Stimulated activated CD8-positive, alpha-beta memory T cell treated with anti-CD3 and anti-CD28 coated beads, Interleukin-7, amount 100 ng/mL, for 1 hour (primary cell): ENCODE measurements at places on chromosomes 3 and 15.

- DNase-seq: no peak
These were observed 36.1 kb upstream of the SLC41A3 start for GRCh38 chr3:126119976-126120375.

DNA sequence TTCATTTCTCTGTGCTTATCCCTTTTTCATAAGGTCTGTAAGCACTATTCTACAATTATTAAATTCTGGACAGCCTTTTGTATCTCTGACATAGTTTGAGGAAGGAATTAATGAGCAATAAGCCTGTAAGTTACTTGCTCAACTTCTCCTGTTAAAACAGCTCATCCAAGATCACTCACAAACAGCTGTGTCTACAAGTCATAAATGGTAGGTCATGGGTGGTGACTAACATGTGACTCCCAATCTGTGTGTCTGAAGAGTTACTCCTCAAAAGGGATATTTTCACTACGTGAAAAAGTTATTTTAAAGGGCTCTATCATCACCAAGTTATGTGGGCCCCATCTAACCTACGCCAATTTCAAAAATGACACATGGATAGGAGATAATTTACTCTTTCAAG is 145.2 kb upstream of the CBLB start:
- no peak for DNase-seq

- no peak for DNase-seq
These were observed 40.6 kb upstream of the FGF7 start for GRCh38 chr15:49382394-49382793.

DNA sequence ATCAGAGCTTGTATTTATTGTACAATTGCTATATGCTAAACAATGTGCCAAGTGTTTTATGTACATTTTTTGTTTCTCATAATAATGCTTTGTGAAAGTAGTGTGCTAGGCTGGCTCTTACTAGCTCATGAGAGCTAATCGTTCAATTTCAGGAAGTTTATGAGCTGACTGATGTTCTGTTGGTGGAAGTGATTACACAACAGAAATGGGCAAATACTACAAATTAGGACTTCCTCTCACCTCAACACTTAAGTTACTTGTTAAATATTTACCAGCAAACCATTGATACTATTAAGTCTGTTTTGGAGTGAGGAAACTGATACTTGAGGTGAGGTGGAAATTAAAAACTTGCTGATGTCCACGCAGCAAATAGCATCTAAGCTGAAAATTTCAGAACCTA is 32.3 kb downstream of the SLC9C1 start:
- no peak for DNase-seq

- DNase-seq: no peak
These were observed 21.0 kb downstream of the PTH1R start for GRCh38 chr3:46898321-46899150.

- no peak for DNase-seq
These were observed 43.7 kb downstream of the ANKRD28 start for GRCh38 chr3:15754047-15754446.

GRCh38 chr3:110504901-110505300 is 566.7 kb upstream of the NECTIN3 start:
- no peak for DNase-seq

GRCh38 chr3:32901005-32901932 is 50.2 kb upstream of the CCR4 start:
- no peak for DNase-seq

- DNase-seq: no peak
These were observed 60.4 kb downstream of the BOC start for GRCh38 chr3:113271594-113272384.

GRCh38 chr3:30538791-30539190 is 67.6 kb upstream of the TGFBR2 start:
- no peak for DNase-seq

DNA sequence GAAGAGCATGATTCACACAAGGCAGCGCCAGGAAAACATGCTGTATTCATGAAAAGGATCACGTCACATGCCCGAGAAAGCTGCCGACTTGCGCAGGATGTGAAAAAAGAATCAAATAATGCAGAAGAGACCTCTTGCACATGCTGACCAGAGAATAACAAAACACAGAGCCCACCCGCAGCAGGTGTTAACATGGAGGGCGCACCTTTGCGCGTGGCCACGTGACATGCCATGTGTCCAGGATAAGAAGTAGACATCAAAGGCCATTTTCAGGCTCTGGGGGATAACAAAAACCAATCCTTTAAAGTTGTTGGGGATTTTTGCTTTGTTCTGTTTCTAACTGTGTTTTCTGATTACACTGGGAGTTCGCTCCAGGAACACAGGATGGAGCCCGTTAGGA is 1332.8 kb downstream of the ZPLD1 start:
- no peak for DNase-seq

DNA sequence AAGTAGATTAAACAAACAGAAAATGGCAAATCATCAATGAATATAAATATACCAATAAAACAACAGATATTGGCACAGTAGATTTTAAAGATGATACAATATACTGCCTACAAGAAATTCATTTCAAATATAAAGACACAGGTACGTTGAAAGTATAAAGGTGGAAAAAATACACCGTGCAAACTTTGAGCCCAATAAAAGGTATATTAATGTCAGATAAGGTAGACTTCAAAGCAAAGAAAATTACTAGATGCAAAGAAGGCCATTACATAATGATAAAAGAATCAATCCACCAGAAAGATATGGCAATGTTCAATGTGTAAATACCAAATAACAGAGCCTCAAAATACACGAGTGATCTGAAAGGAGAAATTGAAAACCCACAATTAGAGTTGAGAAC is 34.3 kb upstream of the VIPR1 start:
- DNase-seq: no peak

DNA sequence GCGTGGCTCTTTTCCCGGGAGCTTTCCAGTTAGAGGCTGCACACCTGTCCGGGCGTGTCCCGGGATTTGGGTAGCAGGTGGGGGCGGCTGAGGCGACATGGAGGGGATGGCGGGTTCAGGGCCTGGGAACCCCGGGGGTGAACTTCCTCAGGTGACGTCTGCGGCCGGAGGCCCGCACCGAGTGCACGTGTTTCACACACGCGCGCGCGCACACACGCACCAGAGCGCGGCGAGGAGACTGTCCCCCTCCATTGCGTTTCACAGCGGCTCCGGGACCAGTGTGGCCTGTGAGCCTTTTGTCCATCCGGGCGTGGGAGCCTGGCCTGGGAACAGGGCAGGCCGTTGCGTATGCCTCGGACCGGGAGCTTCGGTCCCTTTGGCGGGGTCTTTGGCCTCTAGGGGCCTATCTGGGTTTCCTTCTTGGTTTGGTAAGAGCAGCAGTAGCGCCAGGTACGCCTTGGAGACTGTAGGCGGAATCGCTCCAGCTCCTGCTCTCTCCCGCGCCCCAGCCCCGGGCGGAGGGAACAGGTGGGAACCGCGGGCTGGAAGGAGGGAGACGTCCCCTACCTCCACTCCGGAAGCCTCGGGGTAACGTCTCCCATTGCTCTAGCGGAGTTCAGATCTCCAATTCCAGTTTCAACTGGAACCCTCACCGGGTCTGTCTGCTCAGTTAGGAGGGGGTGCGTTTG is 220.0 kb downstream of the MEIS2 start:
- no peak for DNase-seq

DNA sequence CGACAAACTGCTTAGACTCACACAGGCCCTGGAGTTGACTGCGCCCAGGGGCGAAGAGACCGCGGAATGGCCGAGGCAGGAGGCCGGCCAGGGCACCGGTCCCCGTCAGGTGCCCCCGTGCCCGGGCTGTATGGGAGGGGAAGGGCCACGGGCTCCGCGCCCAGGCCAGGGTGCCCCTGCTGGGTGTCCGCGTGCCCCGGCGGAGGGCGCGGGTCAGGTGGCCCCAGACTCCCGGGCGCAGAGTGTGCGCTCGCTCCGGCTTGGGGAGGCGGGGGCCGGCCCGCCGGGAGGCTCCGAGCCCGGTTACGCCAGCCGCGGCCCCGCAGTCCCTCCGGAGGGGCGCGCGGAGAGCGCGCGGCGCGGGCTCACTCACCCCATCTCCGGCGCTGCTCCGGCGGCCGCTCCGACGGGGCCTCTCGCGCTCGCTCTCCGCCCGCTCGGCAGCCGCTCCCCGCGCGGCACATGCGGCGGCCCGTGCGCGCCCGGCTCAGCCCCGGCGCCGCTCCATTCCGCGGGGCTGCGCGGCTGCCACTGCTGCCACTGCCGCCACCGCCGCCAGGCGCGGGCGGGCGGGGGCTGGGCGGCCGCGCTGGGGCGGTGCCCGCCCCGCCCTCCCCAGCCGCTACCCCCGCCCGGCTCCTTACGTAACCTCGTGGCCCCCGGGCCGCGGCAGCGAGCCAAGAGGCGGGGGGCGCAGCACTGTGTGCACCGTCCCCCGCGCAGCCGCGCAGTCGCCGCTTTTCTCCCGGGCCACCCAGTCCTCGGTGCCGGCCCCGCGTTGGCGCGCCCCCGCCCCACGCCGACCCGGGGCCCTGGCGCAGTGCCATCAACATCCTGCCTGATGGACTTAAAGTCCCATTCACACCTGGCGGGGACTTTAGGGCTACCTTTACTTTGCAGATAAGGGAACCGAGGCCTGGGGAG is at the start of gene HOMER2:
Gene HOMER2, minus strand, starts transcription at position 563 of the 924 bp plus-strand sequence. Its CDS starts 185 bp downstream, at position 378.
- DNase-seq: no peak

- no peak for DNase-seq
These were observed 41.7 kb downstream of the ARIH1 start for GRCh38 chr15:72515591-72516389.

DNA sequence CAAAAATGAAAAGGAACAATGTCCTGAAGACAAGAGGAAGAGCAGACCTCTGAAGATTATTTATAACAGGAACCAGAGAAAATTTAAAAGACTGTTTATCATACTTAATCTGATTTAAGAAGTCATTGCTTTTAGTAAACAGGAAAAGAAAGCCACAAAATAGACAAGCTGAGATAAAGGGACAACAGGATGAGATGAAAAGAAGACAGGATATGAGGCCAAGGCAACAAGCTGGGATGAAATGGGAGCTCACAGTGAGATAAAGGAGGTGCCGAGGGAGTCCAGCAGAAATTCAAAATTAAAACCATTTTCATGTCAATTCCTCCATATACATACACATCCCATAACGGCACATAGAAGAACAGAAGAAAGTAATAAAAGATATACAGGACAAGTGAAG is 277.0 kb downstream of the RBMS3 start:
- no peak for DNase-seq

- no peak for DNase-seq
These were observed 227.6 kb upstream of the TBC1D5 start for GRCh38 chr3:17969985-17970568.

GRCh38 chr3:147614210-147614609 is 205.0 kb downstream of the ZIC1 start:
- no peak for DNase-seq

GRCh38 chr15:60548101-60548500 is 69.2 kb upstream of the ICE2 start:
- DNase-seq: no peak

DNA sequence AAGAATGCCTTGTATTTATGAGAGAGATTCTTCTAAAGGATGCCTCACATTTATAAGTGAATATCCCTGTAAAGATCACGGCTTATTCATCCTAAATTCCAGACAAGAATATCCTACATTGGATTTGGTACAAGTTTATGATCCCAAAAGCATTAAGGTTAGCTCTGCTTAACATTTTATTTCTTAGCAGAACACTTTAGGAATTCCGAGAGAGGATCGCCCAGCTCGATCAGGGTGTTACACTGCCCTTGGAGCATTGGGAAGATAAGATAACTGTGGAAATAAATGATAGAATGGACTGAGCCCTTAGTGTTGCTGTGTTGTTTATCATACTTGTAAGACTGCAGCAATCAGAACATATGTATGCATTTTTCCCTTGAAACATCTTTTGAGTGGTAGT is 223.0 kb upstream of the CDIN1 start:
- no peak for DNase-seq

- no peak for DNase-seq
These were observed 128.3 kb upstream of the SEMA6D start for GRCh38 chr15:47588958-47589357.

- DNase-seq: no peak
These were observed 57.0 kb upstream of the FRMD4B start for GRCh38 chr3:69442771-69443311.

DNA sequence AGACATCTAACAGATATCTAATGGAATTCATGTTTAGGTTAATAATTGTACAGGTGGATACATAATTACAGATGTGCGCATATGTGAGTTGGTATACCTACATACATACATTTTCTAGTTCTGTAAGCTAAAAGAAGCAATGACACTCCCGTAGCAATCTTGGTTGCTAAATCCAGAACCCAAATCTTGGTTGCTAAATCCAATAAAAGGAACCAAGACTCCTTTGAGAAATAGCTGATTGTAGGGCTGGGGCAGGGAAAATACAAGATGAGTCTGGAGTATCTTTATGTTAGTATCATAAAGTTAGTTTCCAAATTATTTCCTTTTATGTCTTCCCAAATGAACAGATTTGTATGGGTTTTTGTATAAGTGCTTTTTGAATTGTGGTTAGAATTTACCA is 135.2 kb downstream of the TMCC1 start:
- no peak for DNase-seq

- no peak for DNase-seq
These were observed 2.6 kb upstream of the FLNB start for GRCh38 chr3:58005669-58006068.

GRCh38 chr3:183375337-183375736 is 53.1 kb downstream of the MCF2L2 start:
- no peak for DNase-seq

GRCh38 chr15:40182358-40183029 is 21.6 kb downstream of the BUB1B start:
- DNase-seq: no peak

DNA sequence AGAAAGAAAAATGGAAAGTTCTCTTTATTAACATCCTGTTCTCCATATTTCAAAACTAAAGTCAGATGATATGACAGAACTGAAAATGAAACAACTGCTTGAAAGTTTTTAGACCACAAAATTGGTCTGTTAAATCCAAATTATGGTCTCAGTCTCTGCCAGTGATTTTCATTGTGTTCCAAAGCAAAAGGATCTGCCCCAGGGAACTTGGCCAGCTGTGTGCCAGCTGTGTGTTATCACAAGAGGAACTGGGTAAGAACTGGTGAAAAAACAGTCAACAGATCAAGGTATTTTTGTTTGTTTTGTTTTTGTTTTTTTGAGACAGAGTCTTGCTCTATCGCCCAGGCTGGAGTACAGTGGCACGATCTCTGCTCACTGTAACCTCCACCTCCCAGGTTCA is 323.3 kb downstream of the CTNNB1 start:
- no peak for DNase-seq

DNA sequence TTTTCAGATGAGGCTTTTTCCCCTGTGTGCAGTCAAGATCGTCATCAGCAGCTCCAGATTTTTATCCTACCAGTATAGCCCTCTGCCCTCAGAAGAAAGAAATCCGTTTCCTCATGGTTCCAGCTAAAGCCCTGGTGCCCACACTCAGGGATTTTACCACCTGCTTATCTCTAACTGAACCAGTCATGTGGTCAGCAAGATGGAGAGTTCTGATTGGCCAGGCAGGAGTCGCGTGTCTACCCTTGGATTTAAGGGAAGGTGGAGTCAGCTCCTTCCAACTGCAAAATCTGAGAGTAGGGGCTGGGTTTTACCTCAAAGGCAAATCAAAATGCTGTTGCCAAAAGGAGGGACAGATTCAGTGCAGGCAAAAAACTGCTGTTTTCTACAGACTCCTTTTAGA is 135.3 kb downstream of the LRTM1 start:
- no peak for DNase-seq
